ENCODE measurements at places on chromosomes 3 and 15. TPM values are rescaled to one million over a fixed set of nuclear protein-coding genes. Genes with fewer than 3 reads are reported as not detected.

DNA sequence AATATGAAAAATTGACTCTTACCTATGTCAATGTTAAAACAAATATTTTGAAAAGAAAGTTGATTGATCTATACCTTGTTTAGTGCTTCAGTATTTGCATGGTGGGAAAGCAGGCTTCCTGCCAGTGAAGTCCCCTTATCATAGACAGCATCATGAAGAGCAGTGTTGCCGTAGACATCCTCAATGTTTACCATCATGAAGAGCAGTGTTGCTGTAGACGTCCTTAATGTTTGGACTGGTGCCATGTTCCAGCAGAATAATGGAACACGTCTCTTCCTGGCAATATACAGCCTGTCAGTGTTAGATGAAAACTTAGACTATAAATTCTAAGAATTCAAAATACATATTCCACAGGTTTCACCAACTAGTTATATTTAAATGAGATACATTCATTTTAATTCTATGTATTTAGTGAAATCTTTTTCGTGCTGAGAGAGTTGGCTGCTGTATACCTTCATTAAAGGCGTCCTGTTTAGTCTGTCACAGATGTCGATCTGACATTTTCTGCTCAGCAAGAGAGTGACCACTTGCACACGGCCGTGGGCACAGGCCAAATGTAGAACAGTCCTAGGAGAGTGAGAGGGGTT is 116.8 kb downstream of the LMLN start:
- H3K4me1 ChIP-seq, result no peaks in the 10 kb centered on the region
- no peak overlapping the region for H3K4me3 ChIP-seq
- no peak overlapping the region for H3K27ac ChIP-seq
- DNase-seq, result no peak
- H3K36me3 ChIP-seq, result no peaks in the 10 kb centered on the region

- H3K27ac ChIP-seq, result no peak overlapping the region
- no peaks in the 10 kb centered on the region for H3K4me1 ChIP-seq
- H3K4me3 ChIP-seq, result no peak overlapping the region
- no peaks in the 10 kb centered on the region for H3K36me3 ChIP-seq
- no peak for DNase-seq
Measured at GRCh38 chr15:87873516-87873915, 383.0 kb downstream of the NTRK3 start.

GRCh38 chr15:91338766-91339165 is 238.7 kb downstream of the SV2B start:
- DNase-seq, result no peak
- H3K27me3 ChIP-seq, result no peaks in the 10 kb centered on the region
- H3K4me1 ChIP-seq, result no peaks in the 10 kb centered on the region
- no peak overlapping the region for H3K4me3 ChIP-seq
- H3K36me3 ChIP-seq, result no peaks in the 10 kb centered on the region
- H3K27ac ChIP-seq, result no peak overlapping the region

DNA sequence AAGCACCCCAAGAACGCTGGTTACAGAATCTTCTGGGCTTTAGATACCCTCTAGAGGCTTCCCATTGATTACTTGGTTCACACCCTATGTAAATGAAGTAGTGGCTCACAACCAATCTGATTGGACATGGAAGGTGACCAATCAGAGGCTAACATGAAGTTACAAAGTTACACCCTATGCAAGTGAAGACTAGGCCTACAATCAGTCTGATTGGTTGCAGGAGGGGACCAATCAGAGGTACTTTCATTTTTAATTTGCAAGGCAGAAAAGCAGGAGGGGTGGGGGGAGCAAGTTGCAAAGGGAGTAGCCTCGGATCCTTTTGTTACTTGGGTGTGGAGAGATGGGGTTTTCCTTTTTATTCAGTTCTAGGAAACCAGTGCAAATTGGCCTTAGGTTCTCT is 11.1 kb upstream of the RTP2 start:
- no peaks in the 10 kb centered on the region for H3K27me3 ChIP-seq
- no peak overlapping the region for H3K27ac ChIP-seq
- H3K4me3 ChIP-seq, result no peak overlapping the region
- no peaks in the 10 kb centered on the region for H3K4me1 ChIP-seq

DNA sequence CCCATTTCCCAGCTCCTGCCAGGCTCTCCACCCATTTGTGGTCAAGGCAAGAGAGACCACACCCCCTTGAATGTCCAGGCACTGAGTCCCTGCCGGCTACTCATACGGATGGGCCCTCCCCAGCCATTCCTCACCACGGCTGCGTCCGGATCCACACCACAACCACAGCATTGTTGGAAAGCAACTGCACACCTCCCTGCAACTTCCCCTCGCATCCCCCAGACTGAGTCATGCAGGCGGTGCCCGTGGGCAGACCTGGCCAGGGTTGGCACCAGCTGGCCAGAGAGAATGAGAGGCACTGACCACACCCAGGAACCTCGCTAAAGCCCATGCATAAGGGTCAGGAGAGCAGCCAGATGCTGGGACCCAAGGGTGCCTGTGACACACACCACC is 30.5 kb downstream of the LOXL1 start:
- no peaks in the 10 kb centered on the region for H3K4me1 ChIP-seq
- DNase-seq, result no peak
- no peak overlapping the region for H3K27ac ChIP-seq
- H3K27me3 ChIP-seq, result no peaks in the 10 kb centered on the region
- no peaks in the 10 kb centered on the region for H3K36me3 ChIP-seq

DNA sequence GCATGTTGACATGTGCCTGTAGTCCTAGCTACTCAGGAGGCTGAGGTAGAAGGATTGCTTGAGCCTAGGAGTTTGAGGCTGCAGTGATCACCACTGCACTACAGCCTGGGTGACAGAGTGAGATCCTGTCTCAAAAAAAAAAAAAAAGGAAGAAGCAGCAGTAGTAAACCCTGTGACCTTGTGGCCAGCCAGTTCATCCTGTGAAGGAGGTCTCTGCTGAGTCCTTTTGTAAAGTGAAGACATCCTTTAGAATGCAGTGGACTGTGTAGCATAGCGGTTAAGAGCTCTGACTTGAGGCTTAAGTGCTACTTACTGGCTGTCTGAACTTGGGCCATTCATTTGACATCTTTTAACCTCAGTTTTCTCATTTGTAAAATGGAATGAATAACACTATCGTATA is 8.3 kb downstream of the EXOSC7 start:
- H3K4me1 ChIP-seq, result peaks cover 25% of the 10 kb centered on the region
- no peak overlapping the region for H3K27ac ChIP-seq
- H3K36me3 ChIP-seq, result no peaks in the 10 kb centered on the region
- no peaks in the 10 kb centered on the region for H3K27me3 ChIP-seq
- H3K4me3 ChIP-seq, result no peak overlapping the region

DNA sequence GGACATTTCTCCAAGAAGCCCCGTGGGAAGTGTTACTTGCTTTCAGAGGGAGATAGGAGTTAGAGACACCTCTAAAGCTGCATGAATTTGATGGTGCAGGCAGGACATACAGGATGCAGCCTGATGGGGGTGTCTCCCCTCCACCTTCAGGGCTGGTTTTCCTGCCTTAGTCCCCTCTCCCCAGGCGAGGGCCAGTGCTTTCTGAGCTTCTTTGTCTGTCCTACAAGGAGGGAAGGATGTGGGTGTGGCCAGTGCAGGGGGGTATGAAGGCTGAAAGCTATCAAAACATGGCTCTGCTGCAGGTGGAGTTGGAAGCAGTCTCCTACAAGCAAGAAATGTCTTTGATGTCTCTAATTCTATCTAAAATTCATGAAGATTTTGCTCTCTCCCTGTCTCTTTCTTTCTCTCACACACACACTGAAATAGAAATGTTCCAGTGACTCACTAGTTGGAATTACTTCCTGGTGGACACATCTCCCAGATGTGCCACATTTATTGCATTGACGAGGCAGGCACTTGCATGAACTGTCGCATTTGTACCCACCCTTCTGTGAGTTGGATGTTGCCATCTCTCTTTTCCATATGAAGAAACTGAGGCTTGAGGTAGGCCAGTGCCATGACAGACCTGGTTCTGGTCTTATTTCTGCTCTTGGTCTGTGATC is 13.9 kb upstream of the PODXL2 start:
- H3K27ac ChIP-seq, result no peak overlapping the region
- no peaks in the 10 kb centered on the region for H3K27me3 ChIP-seq
- DNase-seq, result no peak
- H3K4me1 ChIP-seq, result no peaks in the 10 kb centered on the region
- peaks cover 53% of the 10 kb centered on the region for H3K36me3 ChIP-seq
- H3K4me3 ChIP-seq, result no peak overlapping the region

GRCh38 chr3:59796456-59796855 is 746.6 kb upstream of the CFAP20DC start:
- H3K36me3 ChIP-seq, result no peaks in the 10 kb centered on the region
- no peaks in the 10 kb centered on the region for H3K4me1 ChIP-seq
- DNase-seq, result no peak
- H3K4me3 ChIP-seq, result no peak overlapping the region
- no peaks in the 10 kb centered on the region for H3K27me3 ChIP-seq

The ITIH1 gene
- 0.33 TPM for total RNA-seq

The SLC2A2 gene
- 0.19 TPM for total RNA-seq

The ANXA2 gene
- 169 TPM for total RNA-seq

The CHRNA5 gene
- 14.3 TPM for total RNA-seq
